Iris pigment epithelial cell (primary cell): ENCODE measurements at places on chromosomes 5 and 9.

DNA sequence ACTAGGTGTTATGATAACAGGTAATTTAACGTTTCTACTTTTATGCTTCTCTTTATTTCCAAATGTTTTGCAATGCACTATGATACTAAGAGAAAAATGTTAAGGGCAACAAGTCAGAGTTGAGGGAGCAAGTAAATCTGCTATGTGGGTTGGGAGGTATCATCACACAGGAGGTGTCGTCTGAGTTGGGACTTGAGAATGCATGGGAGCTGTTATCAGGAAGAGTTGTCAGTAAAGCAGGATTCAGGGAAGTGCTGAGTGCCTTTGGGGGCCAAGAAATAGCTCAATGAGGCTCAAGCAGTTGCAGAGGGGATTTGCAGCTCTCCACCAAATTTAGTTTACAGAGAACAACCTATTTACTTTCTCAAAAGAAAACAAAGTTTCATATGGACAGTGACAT, 108.0 kb downstream of the PPP2R2B start:
- DNase-seq, result no peak

DNA sequence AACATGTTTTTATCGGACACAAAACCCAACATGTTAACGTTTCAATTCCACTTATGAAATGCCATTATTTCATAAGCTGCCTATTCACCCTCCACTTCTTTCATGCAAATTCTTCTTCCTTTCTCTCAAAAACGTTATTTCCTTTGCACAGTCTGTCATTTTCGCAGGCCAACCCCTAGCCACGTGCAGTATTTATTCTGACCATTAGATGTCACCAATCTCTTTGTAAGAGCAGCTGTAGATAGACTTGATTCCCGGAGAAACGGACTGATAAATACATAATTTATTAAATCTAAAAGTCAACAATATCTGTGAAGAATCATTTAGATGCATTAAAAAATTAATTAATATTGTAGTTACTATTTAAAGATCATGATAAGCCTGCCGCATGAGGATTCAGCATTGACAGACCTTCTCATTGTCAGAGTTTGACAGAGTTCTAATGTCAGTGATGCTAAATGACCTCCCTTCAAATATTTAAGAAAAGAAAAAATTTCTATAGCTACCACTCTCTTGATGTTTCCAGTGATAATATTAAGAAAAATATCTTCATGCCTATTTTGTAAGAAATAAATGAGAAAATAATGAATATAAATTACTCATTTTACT, 933.6 kb downstream of the CDH12 start:
- DNase-seq, result peak; percentile 65

DNA sequence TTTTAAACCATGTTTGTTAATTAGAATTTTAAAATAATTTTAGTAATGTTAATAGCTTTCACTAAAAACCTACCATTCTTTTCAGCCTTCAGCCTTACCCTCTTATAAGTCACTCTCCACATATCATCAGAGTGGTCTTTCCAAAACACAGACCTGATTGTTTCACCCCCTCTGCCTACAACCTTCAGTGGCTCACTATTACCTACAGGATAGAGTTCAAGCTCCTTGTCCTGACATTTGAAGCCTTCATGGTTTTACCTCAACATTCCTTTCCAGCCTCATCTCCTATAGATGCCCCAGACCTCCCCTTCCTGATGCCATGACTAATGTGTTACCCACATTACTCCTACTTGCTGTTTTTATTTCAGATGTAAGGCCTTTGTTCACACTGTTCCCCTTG, 27.8 kb upstream of the STRBP start:
- DNase-seq, result no peak

- DNase-seq, result no peak
Measured at GRCh38 chr5:41761663-41762062, 108.6 kb downstream of the OXCT1 start.

- no peak for DNase-seq
Measured at GRCh38 chr5:151205411-151205810, 18.5 kb downstream of the CCDC69 start.

DNA sequence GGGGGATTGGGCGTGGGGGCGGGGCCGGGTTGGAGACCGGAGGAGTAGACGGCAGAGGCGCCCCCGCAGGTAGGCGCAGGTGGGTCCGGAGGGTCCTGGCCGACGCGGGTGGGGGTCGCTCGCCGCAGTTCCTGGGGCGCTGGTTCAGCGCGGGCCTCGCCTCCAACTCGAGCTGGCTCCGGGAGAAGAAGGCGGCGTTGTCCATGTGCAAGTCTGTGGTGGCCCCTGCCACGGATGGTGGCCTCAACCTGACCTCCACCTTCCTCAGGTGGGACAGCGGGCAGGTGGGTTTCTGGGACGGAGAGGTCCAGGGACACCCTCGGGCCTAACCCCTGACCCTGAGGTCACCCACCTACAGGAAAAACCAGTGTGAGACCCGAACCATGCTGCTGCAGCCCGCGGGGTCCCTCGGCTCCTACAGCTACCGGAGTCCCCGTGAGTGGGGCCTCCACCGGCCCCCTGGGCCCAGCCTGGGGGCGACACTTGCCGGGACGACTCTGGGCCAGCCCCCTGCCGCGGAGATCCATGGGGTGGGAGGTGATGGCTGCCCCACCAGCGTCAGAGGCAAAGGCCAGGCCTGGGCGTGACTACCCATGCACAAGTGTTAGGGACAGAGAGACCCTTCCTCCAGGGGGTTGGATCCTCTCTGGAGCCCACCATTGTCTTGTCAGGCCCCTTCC, 1.7 kb downstream of the PTGDS start:
- no peak for DNase-seq

GRCh38 chr5:149017636-149018035, 45.2 kb downstream of the SH3TC2 start:
- no peak for DNase-seq

DNA sequence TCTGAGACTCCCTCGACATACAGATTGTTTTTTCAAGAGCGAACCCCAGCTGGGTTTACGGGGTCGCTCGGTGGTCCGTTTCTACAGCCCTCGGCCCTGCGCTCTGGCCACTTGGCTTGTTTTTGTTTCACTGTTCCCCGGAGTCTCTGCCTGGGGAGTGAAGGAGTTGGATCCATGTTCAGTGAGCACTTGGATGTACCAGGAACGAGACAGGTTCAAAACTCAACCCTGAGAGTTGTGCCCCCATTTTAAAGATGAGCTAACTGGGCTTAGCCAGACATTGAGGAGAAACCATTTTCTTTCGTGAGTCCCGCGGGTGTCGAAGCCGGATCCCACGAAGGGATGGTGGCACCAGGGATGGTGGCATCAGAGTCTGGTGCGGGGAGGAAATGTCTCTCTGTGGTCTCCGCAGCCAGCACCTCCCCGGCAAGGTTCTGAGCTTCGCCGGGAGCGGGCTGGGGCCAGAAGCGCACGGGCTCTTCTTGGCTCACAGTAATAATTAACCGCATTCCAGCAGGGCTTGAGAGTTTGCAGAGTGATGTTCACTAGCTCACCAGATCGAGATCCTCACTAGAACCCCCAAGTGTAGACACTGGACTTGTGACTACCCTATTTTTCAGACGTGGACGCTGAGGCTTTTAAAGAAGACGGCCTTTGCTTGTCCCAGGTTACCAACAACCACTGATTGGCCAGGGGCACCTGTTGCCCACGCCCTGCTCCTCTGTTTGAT, 1.0 kb downstream of the MSX2 start:
- DNase-seq, result no peak

DNA sequence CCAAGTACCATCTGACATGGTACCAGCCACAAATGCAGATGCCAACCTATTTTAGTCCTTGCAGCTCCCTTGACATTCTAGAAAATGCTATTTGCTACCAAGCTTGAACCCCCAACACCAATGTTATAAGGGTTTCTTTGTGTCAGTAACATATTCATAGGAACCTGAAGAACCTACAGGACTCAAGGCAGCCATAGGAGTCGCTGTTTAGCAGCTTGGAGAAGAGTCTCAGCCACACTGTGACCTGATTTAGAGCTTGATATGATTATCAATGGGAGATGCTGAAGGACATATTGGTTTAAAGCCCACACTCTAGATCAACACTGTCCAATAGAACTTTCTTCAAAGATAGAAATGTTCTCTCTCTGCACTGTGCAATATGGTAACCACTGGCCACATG, 6.4 kb upstream of the ZFR start:
- no peak for DNase-seq

- DNase-seq, result no peak
Measured at GRCh38 chr5:177592905-177593304, 902 bp downstream of the TMED9 start.
